Testis (tissue), 5 donors: ENCODE measurements at places on chromosomes 6 and 20. TPM values are rescaled to one million over a fixed set of nuclear protein-coding genes. Genes with fewer than 3 reads are reported as not detected.

Gene CRISP3
- total RNA-seq, result not detected

Gene MACROD2
- total RNA-seq, result 16.8 TPM

Gene IRAK1BP1
- total RNA-seq, result 16.1 TPM

Gene LTB
- total RNA-seq, result not detected

Gene LGSN
- total RNA-seq, result 0.62 TPM

Gene BPIFB4
- total RNA-seq, result 1.2 TPM

Gene B3GAT2
- total RNA-seq, result 2.2 TPM

Gene UNC5CL
- 3.2 TPM for total RNA-seq

Gene MROH8
- 43.5 TPM for total RNA-seq

Gene EPHA7
- total RNA-seq, result 4.8 TPM

Gene TINAG
- not detected for total RNA-seq

Gene TEAD3
- 17.8 TPM for total RNA-seq

Gene DPM1
- 54.3 TPM for total RNA-seq

Gene HLA-G
- 1.2 TPM for total RNA-seq

Gene THBD
- total RNA-seq, result 22.4 TPM
